Stimulated activated CD4-positive, alpha-beta T cell treated with anti-CD3 and anti-CD28 coated beads, Interleukin-1b, Interleukin-23, amount 100 ng/mL, for 48 hours (primary cell): ENCODE measurements at places on chromosomes 16 and 17.

- no peak for DNase-seq
Observed at GRCh38 chr17:17736205-17737183, 55.2 kb downstream of the RAI1 start.

GRCh38 chr17:36870720-36870999, 66.6 kb upstream of the LHX1 start:
- DNase-seq, result no peak

GRCh38 chr17:39863918-39864746, at the start of gene IKZF3:
IKZF3 (minus strand) TSS chr17:39864312; CDS start chr17:39864126, 186 bp downstream.
- DNase-seq, result peak; percentile 88

GRCh38 chr17:2398655-2399571, 1.9 kb downstream of the MNT start:
- peak; percentile 57 for DNase-seq

- no peak for DNase-seq
Observed at GRCh38 chr17:39173080-39173479, 7.1 kb upstream of the ARL5C start.

DNA sequence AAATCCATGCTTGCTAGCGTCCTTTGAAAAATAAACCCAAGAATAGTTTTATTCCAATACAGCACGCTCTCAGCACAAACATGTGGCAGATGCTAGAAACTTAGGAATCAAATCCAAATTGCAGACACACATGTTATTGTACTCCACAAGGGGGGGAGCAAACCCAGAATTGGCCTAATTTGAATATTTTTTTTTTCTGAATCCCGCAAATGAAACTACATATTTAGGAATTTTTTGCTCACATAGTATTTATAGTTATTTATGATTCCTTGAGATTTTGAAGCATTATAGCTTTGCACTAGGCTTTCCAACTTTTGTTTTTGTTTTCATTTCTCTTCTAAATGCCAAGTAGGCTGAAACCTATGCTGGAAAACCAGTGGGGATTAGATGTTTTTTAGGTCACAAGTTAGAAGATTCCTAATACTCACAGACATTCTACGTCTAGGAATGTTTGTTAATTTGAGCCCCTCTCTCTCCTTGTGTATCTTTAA, 59.3 kb upstream of the CDH11 start:
- DNase-seq, result no peak

GRCh38 chr17:21400816-21401593, 24.8 kb downstream of the KCNJ12 start:
- no peak for DNase-seq

GRCh38 chr16:82772215-82772614, 145.4 kb downstream of the CDH13 start:
- DNase-seq, result no peak

- DNase-seq, result no peak
Observed at GRCh38 chr17:64460955-64461354, 12.0 kb downstream of the MILR1 start.

- DNase-seq, result peak; percentile 13
Observed at GRCh38 chr17:27808628-27809027, 8.3 kb upstream of the NOS2 start.
